ENCODE measurements at places on chromosomes 7 and 10.

DNA sequence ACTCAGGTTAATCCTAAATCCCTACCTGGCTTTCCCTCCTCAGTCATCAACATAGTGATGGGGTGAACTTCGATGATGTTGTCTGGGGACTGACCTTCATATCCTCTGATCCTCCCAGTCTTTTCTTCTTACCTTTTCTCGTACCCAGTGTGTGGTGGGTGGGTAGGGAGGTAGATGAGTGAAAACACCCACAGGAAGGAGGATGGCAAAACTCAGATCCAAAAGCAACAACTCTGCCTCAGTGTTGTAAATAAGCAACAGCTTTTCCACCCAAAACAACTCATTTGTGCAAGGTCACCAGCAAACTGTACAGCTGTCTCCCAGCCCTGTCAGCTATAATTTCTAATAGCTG is 38.6 kb downstream of the VOPP1 start:
- no peak for DNase-seq

DNA sequence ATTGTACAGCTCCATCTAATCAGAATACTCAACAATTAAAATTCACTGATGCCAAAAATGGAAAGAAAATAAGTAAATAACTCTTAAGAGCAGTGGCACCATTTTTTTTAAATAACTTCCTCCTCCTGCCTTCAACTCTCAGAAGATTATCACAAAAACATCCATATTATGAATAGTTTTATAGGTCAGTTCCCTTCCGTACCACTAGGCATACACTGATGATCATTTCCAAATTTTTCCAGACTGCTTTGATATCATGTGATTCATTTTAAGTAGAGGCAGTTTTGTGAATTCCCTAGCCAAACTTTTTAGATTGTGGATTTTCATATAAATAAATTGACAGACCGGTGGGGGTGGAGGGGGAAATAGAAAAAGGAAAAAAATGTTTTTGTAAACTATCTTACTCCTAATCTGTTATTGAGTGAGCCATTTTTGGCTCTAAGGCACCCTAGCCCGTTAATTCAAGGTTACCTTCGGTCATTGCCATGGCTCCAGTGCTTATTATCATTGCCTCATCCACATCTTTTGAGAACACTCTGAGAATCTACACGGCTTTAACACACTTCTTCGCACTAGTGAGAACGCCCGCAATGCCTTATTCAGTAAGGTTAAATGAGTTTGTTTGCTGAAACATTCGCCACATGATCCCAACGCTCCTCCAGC is 1.0 kb downstream of the FAM107B start:
- no peak for DNase-seq

- DNase-seq = no peak
Observed at GRCh38 chr7:45064047-45064725, 24.6 kb downstream of the NACAD start.

GRCh38 chr7:24477398-24478136 is 95.7 kb upstream of the PALS2 start:
- DNase-seq = no peak

DNA sequence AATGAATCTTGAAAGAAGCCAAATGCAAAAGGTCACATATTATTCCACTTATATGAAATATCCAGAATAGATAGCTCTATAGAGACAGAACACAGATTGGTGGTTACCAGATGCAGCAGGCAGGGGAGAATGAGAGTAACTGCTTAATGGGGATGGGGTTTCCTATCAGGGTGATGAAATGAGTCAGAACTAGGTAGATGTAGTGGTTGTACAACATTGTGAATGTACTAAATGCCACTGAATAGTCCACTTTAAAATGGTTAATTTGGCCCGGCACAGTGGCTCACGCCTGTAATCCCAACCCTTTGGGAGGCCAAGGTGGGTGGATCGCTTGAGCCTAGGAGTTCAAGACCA is 9.4 kb upstream of the SLC25A28 start:
- DNase-seq = no peak

DNA sequence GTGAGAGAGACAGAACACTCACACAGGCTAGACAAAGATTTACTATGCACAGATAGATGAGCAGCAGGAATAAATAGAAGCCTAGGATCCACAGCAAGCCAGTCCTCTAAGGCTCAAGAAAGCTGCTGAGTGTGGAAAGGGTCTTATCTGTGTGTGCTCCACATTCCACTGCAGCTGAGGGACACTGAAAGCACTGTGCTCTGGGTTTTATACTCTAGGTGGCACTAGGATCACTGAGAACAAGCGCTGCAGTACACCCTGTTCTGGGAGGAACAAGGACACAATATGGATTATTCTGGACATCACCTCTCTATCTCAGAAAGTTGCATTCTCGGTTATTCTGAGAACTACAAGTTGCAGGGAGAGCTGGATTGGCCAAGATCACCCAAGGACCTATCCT is 4.9 kb upstream of the KLHL7 start:
- no peak for DNase-seq

DNA sequence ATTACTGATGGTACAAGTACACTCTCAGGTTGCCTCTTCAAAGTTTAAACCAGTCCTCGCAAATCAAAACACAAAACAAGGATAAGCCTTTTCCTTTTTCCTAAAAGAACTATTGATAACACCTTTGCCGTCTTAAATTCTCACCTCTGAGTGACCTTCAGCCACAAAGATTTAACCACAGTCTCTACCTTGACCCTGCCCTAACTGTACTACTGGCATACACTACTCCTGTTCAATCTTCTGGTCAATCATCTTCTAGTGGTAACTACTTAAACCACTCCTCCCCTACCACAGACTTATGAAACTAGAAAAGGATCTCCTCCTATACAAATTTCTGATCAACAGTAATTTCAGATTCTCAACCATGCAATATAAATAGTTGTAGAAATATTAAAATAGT is 15.1 kb downstream of the UPF2 start:
- DNase-seq = no peak

DNA sequence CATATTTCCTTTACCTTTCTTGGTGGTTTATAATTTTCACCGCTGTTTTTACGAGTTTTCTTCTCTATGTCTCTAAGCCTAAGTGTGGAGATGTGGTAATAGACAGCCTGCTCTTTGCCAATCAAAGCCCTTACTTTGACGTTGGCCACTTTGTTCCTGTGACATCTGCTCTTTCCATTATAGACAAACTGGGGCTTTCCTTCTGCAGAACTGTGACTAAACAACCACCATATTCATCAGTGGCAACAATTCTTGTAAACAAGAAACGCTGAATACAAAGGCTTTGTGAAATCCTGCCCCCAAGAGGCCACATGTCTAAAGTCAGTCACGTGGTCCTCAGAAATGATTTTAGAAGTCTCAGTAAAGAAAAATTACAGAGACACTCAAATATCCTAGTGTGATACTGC is 59.6 kb upstream of the CAPZA2 start:
- no peak for DNase-seq

GRCh38 chr7:4225361-4225771 is 456.7 kb upstream of the FOXK1 start:
- DNase-seq = no peak

GRCh38 chr7:47688311-47689100 is 106.6 kb upstream of the TNS3 start:
- no peak for DNase-seq

DNA sequence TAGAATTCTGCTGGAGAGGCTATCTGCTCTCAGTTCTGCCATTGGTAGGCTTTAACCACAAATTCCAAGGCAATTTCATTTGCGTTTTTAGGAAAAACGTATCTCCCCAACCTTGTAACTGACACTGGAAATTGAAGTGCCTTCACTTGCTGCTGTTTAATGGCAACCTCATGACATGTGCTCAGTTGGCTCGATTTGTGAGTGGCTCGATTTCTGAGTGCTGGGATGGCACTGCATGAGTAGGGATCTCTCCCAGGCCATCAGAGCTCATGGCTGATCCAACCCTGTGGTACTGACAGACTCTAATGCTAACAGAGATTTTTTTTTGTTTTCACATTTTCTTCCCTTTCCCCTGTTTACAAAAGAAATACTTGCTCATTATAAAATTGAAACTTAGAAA is 56.0 kb downstream of the SUFU start:
- no peak for DNase-seq

- DNase-seq = no peak
Observed at GRCh38 chr10:78875331-78875877, 193.4 kb upstream of the ZMIZ1 start.

DNA sequence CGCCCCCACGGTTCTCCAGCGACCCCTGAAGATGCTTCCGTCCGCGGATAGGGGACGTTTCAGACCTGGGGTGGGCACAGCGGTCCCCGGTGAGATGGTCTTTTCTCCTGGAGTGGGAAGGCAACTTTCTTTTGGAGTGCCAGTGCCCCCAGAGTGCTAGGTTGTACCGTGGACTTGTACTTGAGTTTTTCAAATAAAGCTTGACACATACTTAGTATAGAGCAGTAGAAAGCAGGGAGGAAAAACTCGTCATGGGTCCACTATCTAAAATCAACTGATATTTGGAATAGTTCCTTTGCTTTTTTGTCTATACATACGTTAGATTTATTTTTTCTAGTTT is 28.4 kb downstream of the RBM20 start:
- DNase-seq = no peak

DNA sequence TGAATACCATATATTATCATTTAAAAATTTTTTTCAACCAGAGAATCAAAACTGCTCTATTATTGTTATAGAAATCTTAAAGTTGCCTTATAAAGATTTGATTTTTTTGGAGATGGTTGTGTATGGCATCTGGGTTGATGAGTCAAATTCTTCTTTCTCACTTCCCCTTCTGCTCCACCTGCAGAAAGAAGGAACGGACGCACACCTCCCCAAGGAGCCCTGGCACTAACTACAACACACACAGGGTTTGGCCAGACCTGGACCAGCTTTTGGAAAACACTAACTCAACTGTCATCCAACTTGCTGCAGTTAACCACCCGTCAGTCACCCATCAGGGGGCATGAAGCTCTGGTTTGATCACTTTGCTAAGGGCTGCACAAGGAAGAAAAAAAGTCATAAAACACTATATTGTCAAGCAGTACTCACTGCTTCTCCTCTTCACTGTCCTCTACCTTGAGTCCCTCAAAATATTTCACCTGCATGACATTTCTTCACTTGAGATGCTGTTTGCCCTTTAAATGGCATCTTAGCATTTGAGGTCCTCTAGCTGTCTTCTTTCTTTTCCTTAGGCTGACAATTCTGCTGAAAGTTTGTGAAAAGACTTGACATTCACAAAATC is 266.7 kb upstream of the PHF14 start:
- DNase-seq = no peak

DNA sequence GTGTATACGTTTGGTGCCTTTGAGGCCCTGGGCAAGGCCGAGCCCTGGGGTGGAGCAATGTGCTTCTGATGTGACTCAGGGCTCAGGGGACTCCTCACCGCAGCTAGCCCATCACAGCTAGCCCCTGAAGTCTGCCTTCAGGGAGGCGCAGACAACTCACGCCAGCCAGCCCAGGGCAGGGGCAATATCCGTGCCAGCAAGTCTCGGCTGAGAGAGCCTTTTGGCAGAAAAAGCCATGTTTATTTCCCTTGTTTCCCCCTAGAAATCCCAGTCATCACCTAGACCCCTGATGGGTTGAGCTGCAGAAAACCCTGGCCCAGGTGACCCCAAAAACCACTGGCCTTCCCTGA is 90.4 kb downstream of the CHST15 start:
- DNase-seq = peak; percentile 29

DNA sequence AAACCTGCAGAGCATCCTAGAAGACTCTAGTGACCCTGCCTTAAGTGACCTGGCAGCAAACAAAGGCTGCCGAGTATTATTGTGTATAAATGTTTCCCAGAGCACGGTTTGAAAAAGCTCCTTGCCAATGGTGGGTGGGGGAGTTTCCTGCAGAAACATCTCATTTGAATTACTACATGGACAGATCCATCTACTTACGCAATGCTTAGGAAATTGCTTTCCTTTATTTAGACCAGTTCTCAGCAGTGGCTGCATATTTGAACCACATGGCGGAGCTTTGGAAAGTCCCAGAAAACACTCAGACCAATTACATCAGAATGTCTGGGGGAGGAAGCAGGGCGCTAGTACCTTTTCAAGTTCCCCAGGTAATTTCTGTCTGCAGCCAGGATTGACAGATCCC is 560.9 kb downstream of the SDK1 start:
- peak; percentile 62 for DNase-seq

GRCh38 chr7:25781704-25782103 is 370.3 kb upstream of the NFE2L3 start:
- DNase-seq = no peak

GRCh38 chr10:120456143-120456625 is 843 bp upstream of the PLPP4 start:
- DNase-seq = no peak

DNA sequence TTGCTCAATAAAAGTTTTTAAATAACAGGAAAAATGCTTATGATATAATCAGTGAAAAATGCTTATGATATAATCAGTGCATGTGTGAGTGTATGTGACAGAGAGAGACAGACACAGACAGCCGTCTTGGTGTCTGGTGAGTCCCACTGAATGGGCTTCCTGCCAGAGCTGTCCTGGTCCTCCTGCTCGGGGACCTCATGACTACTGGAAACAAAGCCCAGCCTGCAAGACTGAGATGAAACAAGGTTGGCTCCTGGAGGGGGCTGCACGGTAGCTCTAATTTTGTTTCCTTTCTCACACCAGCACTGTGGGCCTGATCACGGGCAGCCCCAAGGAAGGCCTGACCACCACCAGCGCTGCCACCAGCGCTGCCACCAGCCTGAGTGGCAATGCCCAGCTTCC is 57.3 kb downstream of the NRP1 start:
- no peak for DNase-seq

GRCh38 chr7:144907577-144907976 is 71.7 kb upstream of the TPK1 start:
- DNase-seq = no peak

GRCh38 chr10:98242823-98243222 is 25.2 kb downstream of the LOXL4 start:
- no peak for DNase-seq

DNA sequence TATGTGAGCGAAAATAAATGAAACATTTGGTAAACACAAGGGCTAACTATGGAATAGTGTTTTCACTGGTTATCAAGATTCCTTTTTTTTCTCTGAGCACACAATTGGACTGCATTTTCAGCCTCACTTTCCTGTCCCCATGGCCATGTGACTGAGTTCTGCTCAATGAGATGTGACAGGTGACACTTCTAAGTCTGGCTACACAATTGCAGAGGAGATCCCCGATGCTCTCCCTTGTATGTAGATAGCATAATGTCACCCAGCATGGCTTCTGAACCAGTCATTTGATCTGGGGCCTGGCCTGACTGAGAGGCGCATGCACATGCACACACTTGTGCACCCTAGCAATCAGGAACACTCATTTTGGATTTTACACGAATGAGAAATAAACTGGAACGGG is 581.8 kb downstream of the GRID1 start:
- no peak for DNase-seq
